ENCODE measurements at places on chromosomes 3 and 15.

GRCh38 chr3:125608419-125608818 is 13.1 kb upstream of the OSBPL11 start:
- DNase-seq, result no peak

DNA sequence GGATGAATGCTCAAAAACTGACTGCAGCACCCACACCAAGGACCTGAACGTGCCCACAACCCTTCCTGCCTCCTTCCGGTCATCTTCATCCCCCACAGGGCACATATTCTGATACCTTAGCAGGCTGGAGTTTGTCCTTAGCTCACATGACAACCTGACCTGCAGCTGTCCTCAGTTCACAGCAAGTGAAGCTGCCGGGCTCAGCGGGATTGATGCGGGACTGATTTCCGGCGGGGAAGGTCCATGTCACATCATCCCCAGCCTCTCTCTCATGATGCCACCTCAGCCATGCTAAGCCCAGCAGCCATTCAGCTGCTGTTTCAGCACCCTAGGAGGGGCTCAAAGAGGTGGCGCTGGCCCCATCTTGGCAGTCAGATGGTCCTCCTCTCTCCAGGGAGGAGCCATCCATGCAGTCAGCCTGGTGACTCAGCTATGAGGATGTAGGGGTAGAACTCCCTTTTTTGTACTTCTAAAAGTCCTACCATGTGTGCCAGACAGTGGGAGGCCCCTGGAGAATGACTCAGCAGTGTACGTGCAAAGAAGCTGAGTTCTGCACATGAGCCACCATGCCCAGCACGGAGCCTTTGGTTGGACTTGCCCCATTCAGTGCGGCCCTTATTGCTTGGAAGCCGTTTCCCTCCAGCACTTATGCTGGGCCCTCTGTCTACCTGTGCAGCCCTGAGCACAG is 9.5 kb downstream of the CA12 start:
- DNase-seq, result peak; percentile 82

- no peak for DNase-seq
Observed at GRCh38 chr3:15682561-15683185, 81.1 kb downstream of the BTD start.

GRCh38 chr15:92603278-92603677 is 52.3 kb downstream of the FAM174B start:
- DNase-seq, result no peak

DNA sequence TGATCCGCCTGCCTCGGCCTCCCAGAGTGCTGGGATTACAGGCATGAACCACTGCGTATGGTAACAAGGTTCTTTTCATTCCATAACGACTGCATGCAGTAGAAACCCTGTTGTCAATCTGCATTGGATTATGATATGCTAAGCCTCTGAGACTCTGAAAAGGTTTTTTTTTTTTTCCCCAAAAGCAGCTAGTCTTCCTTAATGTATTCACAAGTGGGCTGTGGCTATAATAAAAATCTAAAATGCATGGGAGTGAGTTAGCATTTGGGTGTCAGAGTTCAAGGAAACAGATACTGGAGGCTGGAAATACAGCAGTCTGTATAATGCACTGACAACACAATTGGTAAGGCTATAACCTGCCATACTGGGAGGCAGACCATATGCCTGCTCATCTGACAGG is 218.1 kb downstream of the NSUN3 start:
- DNase-seq, result no peak

- DNase-seq, result no peak
Observed at GRCh38 chr15:38699633-38700230, 135.1 kb upstream of the RASGRP1 start.

- DNase-seq, result no peak
Observed at GRCh38 chr3:113096188-113096892, 105.6 kb downstream of the GTPBP8 start.

DNA sequence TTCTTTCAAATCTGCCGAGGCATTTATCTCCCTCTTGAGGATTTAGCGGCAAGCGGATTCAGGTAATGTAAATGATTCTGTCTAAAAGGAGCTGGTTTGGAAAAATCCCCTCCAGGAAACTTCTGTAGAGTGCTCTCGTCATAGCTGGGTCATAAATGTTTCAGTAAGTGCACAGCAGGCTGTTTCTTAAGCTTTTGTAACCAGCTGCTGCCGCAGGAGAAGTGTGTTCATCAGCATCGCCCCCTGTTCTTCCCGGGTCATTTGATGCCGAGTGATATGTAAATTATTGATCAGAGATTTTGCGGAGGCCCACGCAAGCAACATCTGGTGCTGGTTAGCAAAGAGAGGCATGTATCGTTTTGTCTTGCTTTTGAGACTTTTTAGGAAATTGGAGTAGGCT is 53.1 kb downstream of the DNASE1L3 start:
- no peak for DNase-seq

DNA sequence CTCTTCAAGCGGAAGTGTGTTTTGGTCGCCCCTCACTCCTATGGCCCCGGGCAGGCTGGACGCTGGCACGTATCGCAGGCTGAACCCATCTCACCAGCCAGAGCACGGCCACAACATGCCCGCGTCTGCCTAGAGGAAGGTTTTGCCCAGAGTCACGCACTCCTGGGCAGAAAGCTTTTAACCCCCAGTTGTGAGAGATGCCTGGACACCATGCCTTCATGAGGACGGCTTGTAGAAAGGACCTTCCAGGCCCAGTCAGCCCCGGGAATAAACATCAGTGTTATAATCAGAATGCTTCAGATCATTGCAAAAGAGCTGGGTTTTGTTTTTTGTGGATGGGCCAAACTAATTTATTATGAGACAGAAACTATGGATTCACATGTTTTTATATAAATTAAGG is 16.5 kb downstream of the CYFIP1 start:
- DNase-seq, result no peak

GRCh38 chr3:120198305-120198878 is 86.6 kb downstream of the GPR156 start:
- no peak for DNase-seq

GRCh38 chr3:108097322-108098002 is 6.6 kb upstream of the CD47 start:
- no peak for DNase-seq

- no peak for DNase-seq
Observed at GRCh38 chr3:150761831-150762661, 923 bp downstream of the SIAH2 start.

- DNase-seq, result no peak
Observed at GRCh38 chr15:39592500-39592899, 11.6 kb downstream of the THBS1 start.

- DNase-seq, result no peak
Observed at GRCh38 chr3:61029194-61029593, 222.1 kb downstream of the FHIT start.

GRCh38 chr3:193905541-193906396 is 230.2 kb upstream of the HES1 start:
- DNase-seq, result no peak

GRCh38 chr3:30098653-30099455 is 507.5 kb upstream of the TGFBR2 start:
- no peak for DNase-seq

DNA sequence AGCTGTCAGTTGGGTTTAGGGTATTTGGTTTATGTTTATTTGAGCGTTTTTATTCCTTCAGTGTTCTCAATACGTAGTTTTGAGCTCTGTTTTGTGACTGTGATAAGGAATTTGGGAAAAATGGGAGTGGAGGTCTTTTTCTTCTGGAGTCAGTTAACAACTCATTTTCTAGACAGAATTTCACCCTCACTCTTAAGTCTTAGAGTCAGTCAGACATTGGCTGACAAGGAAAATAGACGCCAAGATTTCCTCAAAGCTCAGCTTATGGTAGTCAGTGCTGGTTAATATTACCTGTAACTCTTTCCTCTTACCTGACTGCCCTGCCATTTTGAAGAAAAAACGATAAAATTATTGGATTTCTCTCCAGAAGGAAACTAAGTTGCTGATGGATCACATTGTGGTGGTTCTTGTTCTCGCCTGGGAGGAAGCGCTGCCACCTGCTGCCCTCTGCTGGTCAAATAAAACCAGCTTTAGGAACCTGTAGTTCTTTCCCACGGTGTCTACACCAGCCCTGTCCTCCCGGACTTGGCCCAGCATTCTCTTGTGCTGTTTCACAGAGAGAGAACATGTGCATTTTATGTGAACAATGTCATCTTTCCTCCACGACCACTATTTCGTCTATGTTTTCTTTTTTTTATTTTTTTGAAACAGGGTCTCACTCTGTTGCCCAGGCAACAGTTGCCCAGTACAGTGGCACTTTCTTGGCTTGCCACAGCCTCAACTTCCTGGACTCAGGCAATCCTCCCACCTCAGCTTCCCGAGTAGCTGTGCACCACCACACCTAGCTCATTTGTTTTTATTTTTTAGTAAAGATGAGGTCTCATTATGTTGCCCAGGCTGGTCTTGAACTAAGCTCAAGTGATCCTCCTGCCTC is 41.4 kb upstream of the UMPS start:
- peak; percentile 20 for DNase-seq

- DNase-seq, result no peak
Observed at GRCh38 chr3:141073580-141073979, 22.4 kb downstream of the SPSB4 start.

- no peak for DNase-seq
Observed at GRCh38 chr15:85685356-85685755, 109.4 kb downstream of the KLHL25 start.

DNA sequence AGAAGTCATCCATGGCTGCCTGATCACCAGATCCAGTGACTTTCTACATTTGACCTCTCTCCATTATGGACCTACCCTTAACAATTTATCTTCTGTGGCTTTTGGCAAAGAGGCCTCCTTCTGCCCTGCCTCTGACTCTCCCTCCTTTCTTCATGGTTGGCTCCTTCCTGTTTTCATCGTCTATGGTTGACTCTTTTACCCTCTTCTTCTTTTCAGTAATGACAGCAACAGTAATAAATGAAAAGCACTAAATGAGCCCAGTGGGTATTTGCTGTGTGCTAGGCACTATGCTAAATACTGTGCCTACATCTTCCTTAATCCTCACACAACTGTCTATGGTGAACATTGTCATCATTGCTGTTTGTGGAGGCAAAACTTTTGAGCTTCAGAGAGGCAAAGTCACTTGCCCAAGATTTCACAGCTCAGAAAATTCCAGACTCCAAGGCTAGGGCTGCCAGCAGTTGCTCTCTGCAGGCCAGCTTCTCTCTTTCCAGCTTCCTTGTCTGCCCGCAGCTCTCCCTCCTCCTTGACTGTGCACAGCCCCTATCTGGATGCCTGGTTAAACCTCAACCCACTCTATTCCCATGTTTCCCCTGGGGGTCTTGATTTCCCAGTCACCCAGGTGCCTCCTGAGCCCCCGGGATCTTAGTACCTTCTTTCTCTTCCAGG is 24.6 kb downstream of the ITPR1 start:
- no peak for DNase-seq

DNA sequence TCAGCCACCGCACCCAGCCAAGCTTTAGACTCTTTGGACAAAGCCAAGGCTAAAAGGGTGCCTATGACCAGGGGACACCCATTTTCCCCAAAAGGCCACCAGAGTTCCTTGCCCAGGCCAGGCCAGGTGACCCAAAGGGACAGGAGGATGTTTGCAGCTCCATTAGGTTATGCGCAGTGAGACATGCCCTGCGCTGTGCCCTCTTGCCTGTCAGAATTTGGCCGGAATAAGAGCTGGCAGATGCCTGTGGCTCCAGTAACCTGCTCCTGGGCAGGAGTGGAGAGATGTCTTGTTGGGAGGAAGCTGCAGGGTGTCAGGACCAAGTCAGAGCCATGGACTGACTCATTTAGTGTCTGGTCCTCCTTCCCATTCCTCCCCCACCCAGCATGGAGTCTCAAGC is 20.5 kb downstream of the DNASE1L3 start:
- DNase-seq, result no peak

DNA sequence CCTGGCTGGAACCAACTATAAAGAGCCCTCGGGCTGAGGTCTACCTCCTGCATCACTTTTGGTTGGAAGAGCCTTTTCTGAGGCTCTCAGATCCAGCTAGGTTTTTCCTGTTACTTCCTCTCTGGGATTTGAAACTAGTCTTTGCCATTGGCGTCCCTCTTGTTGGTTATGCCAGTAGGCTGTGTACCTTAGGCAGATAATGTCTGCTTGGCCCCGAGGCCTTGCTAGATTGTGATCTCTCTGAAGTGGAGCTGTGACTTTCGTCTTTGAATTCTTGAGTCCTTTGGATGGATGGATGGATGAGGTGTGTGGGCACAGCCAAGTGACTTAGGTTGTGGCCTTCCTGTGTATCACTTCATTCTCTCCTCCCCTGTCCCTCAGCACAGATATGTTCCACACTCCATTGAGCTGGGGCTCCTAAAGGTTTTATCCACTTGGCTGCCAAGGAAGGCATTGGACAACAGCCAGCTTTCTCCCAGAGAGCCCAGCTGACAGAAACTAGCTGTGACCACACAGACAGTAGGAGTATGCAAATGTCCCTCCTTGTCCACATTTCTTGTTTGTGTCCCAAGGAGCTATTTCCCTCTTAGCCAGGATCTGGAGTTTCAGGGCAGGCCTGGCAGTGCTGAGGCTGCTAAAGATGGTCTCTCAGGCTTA is 7.9 kb upstream of the DNAJC17 start:
- DNase-seq, result no peak

DNA sequence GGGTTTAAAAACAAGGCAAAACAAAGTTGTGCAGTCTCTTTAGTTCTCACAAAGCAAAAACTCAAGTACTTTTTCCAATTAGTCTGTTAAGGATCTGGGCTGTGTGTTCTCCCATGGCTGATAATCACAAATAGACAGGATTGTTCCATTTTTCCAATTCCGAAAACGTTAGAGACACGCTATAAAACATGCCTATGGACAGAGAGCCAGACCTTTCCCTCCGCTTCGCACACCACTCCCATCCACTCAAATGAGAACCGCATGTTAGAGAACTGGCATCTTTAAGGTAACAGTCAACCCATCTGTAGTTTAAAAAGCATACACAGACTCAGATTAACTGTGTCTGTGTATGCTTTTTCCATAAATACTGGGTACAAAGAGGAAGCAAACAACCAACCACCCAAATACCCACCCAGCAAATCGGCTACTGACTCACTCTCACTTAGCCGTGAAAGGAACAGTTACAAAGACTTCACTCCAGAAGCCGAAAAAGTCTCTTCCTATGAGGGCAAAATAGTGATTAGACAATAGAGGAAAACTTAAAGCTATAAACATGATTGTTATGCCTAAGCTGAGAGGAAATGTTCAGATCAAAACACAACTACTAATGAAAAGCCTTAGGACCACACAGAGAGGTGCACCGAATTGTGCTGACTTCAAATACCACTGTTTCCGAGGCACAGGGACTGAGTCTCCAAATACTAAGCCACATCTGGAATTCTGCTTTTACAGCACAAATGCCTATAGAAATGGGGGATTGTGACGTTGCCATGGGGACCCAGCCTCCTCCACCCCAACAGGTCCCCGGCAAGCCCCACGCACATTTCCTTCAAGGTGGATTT is 36.1 kb downstream of the IL17RD start:
- DNase-seq, result no peak

DNA sequence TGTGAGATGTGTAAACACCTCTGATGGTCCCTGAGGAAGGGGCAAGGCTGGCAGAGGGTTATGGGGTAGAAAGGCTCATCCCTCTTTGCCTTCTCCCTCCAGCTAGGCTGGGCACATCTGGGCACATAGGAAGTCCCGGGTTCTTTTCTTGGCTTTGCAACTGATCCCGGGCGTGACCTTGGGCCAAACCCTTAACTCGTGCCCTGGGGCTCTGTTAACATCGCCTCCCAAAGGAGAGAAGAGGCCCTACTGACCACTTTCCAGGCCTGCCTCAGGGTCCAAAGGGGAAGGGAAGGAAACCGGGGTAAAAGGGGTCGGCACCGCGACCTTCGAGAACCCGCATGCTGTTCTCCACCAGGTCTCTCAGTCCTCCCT is 549 bp downstream of the C3orf18 start:
- DNase-seq, result no peak
